ENCODE measurements at places on chromosomes 11 and 22. TPM values are rescaled to one million over a fixed set of nuclear protein-coding genes. Genes with fewer than 3 reads are reported as not detected.
A peak's percentile ranks its signal among the peaks of the same experiment; 100 is the strongest.

The SGSM1 gene
- total RNA-seq: 3.8 TPM

DNA sequence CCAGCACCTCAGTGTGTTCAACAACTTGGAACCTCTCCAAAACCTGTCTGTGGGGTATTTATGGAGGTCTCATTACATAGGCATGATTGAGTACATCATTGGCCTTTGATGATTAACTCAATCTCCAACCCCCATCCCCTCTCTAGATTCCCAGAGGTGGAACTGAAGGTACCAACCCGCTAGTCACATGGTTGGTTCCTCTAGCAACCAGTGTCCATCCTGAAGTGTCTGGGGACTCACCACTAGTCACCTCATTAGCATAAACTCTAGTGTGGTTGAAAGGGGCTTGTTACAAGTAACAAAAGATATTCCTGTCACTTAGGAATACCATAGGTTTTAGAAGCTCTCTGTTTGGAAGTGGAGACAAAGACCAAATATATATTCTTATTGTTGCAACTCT lies 40.3 kb downstream of the SIK2 start:
- H3K36me3 ChIP-seq: no peaks in the 10 kb centered on the region
- no peak for DNase-seq
- no peaks in the 10 kb centered on the region for H3K4me1 ChIP-seq
- H3K27me3 ChIP-seq: no peaks in the 10 kb centered on the region

- peak overlapping the region; percentile 100 for H3K27ac ChIP-seq
- H3K4me1 ChIP-seq: peaks cover 37% of the 10 kb centered on the region
- peak overlapping the region; percentile 94 for H3K4me3 ChIP-seq
- peaks cover 32% of the 10 kb centered on the region for H3K36me3 ChIP-seq
- DNase-seq: no peak
- H3K27me3 ChIP-seq: no peaks in the 10 kb centered on the region
These were observed 1.2 kb upstream of the HSPA8 start for GRCh38 chr11:123062892-123063825.

The APOBEC3B gene
- total RNA-seq: 0.52 TPM

DNA sequence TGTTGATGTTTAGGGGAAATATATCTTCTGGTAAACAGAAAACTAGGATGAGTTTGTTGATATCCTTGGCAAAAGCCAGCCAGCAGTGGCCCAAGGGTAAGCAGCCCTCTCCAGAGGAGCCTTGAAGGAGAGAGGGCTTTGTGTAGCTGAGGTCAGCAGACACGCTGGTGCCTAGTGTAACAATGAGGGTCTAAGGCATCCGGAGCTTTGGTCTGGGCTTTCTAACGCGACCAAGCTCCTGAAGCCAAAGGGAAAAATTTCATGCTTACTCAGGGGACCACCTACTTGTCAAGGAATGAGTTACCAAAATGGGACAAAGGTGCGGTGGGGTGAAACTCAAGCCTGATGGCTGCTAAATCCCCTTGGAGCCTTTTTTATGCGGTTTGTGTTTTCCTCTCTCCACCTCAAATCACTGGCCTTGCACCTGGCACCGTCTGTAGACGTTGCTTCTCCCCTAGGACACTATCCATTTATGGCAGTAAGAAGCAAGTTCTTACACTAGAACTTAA lies 134.9 kb downstream of the DBX1 start:
- no peak overlapping the region for H3K27ac ChIP-seq
- H3K27me3 ChIP-seq: no peaks in the 10 kb centered on the region
